B cell (primary cell): ENCODE measurements at places on chromosomes 1 and 21.

DNA sequence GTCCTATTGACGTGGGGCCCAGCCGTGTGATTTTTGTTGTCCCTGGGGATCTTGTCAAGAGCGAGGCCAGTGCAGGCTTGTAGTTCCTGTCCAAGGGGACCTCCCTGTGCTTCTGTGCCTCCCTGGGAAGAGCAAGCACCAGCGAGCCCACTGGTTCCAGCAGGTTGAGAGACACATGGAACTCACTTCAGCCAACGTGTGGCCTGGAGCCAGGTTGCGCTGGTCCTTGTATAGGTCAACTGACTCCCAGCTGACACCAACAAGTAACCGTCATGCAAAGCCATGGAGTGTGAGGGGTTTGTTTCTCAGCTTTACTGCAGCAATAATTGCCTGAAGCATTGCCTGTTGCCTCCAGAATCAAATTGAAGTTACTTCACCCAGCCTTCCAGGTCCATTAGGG lies 63.0 kb downstream of the DISP3 start:
- DNase-seq: no peak

DNA sequence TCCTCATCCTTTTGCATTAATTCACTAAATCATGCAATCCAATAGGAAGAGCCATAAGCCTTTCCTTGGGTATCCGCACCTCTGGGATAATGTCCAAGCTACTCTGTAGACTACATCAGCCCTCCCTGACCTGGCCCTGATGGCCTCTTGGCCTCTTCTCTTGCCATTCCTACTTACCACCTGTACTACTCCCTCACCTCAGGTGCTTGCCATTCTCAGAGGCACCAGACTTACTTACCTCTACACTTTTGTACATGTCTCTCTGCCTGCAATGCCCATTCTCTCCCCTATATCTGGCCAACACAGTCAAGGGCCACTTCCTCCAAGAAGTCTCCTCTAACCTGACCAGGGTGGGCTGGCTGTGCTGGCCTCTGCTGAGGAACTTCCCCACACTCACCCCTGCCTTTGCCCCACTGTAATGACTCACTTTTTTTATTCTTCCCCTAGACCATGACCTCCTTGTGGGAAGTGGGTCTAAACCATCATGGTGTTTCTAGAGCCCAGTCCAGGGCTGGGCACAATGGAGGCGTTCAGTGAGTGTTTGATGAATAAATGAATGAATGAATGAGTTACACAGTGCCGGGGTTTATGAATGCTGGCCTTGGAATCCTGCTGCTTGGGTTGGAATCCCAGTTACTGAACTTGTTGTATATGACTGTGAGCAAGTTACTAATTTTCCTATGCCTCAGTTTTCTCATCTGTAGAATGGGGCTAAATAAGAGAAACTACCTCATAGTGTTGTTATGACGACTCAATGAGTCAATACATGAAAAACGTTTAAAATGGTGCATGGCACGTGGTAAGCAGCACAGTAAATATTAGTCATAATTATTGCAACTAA lies 179.8 kb downstream of the FOXD2 start:
- DNase-seq: no peak

DNA sequence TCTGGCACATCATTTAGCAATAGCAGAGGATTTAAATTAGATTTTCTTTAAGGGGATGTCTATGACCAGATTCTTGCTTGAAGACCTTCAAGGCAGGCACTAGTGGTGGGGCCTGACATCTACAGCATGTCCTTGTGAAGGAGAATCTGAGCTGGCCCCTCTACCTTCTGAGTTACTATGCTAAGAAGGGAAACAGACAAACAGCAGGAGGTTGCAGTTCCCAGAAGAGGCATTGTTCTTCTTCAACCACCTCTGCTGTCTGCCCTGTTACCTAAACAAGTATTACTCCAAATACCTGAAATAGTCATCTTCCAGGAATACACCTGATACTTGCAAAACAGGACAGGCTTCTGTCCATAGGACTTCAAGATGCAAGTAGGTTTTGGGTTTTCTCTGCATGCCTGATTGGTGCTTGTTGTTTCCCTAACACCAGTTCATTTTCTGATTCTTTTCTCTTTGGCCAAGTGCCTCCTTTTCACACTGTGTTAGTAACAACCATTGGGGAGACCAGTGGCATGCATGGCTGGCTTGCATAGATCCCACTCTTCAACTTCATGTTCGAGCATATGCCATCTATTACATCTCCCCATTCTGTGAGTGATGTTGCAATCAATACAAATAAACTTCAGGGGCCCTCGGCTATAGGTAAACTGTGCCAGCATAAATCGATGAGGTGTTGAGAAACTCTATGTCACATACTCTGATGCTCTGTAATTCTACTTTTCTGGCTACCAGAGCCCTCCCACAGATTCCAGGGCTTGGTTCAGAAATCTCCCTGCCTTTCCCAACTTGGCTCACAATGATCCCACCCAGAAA lies 93.0 kb upstream of the DUSP10 start:
- DNase-seq: no peak

DNA sequence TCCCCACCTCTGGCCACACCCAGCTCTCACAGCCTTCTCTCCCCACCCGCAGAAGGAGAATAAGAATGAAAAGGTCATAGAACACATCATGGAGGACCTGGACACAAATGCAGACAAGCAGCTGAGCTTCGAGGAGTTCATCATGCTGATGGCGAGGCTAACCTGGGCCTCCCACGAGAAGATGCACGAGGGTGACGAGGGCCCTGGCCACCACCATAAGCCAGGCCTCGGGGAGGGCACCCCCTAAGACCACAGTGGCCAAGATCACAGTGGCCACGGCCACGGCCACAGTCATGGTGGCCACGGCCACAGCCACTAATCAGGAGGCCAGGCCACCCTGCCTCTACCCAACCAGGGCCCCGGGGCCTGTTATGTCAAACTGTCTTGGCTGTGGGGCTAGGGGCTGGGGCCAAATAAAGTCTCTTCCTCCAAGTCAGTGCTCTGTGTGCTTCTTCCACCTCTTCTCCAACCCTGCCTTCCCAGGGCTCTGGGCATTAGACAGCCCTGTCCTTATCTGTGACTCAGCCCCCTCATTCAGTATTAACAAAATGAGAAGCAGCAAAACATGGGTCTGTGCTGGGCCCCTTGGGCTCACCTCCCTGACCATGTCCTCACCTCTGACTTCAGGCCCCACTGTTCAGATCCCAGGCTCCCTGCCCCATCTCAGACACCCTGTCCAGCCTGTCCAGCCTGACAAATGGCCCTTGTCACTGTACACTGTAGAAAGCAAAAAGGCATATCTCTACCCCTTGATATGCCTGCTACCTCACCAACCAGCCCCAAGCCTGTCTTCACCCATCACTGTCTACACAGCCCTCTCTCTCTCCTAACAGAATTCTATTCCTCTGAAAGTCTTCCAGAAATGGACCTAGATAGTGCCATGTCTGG lies 3.2 kb downstream of the S100A9 start:
- DNase-seq: no peak

DNA sequence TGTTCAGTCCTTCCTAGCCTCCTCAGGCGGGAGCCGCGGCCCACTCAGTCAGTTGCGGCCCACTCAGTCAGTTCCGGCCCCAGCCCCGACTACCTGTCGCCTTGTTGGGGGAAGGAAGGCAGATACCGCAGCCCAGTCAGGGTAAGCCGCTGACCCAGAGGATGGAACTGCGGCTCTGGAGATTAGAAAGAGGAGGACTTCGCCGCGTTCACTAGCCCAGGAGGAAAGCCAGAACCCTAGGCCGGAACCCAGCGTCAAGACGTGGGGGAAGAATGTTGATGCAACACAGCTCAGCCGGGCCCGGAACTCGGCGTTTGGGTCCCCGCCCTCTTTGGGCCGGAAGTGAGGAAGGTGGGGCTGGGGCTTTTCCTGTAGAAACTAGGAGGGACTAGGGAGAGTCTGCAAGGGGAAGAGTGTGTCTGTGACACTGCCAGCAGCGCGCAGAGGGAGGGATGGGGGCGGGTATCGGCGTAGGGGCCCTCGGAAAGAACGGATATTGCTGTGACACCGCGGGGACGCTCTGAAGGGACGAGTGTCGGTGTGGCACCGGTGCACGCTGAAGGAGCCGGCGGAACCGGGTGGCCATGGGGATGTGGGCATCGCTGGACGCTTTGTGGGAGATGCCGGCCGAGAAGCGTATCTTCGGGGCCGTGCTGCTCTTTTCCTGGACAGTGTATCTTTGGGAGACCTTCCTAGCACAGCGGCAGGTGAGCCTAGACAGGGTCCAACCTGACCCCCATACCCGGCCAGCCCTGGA lies at the start of gene ZMPSTE24:
Gene ZMPSTE24 (plus strand): TSS at position 549 of the 757 bp plus-strand sequence. CDS start 36 bp downstream, at position 585.
- DNase-seq: peak; percentile 98

DNA sequence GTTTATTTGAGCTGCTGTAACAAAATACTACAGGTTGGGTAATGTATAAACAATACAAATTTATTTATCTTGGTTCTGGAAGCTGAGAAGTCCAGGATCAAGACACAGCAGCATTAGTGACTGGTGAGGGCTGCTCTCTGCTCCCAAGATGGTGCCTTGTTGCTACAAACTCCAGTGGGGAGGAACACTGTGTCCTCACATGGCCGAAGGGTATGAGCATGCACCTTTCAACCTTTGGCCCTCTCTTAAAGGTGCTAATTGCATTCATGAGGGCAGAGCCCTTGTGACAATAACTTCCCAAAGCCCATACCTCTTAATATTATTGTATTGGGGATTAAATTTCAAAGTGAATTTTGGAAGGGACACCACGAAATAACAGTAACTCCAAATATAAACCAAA lies 55.3 kb upstream of the ATP1B1 start:
- DNase-seq: no peak

DNA sequence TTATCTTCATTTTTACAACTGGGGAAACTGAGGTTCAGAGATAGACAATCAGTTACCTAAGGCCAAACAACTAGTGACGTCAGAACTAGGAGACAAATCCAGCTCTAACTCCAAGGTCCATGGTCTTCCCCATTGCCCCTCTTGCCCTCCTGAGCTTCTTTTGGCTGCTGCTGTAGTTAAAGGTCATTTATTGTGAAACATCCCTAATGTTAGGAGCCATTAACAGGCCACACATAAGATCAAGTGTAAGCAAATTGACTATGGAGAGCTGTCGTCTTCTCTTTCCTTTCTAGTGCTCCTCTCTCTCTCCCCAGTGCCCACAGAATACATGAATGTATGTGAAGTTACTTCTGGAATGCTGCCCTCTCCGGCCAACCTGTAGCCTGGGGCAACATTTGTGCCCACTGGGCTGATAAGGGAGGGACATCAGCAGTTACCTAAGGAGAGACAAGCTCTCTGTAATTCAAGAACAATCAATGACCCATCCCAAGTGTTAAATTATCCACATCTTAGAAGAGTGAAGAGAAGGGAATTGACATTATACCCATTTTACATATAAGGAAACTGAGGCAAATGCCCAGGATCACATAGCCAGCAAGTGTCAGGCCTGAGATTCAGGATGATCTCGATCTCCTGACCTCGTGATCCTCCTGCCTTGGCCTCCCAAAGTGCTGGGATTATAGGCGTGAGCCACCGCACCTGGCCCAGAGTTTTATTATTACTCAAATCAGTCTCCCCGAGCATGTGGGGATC lies 40.1 kb downstream of the PTAFR start:
- no peak for DNase-seq

DNA sequence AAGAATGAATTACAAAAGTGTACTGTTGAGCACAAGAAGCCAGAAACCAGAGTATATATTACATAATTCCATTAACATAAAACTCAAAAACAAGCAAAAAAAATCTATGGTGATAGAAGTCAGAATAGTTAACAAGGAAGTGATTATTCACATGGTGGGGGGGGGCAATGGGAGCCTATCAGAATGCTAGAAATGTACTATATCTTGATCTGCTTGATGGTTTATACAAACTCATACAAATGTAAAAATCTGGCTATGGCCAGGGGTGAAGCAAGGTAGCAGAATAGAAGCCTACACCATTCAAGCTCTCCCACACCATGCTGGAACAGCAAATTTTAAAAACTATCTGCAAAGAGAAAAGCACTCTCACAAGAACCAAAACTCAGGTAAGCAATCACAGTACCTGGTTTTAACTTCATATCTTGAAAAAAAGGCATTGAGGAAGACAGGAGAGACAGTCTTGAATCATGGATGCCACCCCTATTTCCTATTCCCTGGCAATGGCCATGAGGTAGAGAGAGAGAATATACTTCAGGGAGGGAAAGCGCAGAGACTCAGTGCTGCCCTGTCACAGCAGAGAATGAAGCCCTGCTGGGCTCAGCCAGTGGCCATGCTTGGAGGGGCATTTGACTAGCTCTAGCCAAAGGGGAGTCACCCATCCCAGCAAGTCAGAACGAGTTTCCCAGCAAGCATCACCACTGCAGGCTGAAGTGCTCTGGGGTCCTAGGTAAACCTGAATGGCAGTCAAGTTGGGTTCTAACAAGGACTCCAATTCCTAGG lies 73.8 kb downstream of the CDC42BPA start:
- DNase-seq: no peak

DNA sequence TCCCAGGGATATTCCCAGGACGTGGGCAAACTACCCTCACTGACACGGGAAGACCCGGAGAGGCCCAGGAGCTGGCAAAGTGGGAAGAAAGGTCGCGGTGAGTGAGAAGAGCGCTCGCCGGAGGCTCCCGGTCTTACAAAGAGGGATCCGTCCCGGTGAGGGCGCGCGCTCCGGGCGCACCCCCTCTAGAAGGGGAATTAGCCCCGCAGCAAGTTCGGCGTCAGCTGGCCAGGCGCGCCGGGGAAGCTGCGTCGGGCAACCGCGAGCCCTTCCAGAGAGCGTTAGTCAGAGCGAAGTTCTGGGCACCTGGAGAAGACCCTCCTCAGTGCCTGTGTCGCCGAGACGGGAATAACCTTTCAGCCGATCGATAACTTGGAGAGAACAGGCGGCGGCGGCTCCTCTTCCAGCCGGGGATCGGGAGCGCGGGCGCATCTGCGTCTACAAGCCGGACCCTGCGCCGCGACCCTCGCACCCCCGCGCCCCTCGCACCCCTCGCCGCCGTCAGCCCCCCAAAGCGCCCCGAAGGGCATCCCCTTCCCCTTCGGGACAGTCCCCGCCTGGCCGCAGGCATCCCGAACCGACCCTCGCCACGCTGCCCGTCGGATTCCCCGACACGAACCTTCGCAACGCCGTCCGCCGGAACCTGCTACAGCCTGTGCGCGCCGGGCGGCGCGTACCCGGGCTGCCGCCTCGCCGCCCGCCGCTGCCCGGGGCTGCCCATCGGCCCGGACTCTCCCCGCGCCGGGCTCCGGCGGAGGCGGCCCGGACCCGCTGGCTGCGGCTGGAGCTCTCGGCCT lies 485 bp downstream of the SIPA1L2 start:
- DNase-seq: peak; percentile 41
